Stimulated activated CD8-positive, alpha-beta memory T cell treated with anti-CD3 and anti-CD28 coated beads, Interleukin-4, amount 100 ng/mL, for 4 hours (primary cell): ENCODE measurements at places on chromosomes 2 and 18.

DNA sequence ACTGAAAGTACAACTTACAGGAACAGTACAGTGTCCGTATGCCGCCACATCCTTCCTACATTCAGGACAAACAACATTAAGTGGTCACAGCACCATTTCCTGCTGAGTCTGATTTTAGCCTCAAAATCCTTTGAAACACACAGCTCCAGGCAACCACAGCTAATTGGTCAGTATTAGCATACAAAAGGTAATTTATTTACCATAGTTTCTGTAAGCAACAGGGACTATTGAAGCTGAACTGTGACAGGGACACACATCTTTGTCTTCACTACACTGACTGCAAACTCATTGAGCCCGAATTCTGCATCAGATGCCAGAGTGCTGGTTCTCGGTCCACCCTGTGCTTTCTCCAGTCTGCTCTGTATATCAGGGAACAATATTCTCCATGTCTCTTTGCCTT lies 151.8 kb downstream of the ST6GAL2 start:
- DNase-seq = no peak

DNA sequence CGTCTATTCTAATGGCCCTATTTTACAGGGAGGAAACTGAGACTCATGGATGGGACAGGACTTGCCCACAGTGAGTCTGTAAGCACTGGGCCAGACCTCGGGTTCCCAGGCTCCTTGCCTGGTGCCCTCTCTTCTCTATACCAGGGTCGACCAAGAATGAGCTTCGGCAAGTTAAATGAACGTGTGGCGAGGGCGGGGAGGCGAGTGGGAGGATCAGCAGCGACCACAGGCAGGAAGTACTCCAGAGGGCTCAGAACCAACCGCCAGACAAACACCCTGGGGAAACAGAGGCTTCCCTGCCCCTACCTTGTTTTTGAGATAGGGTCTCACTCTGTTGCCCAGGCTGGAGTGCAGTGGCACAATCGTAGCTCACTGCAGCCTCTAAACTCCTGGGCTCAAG lies 177.7 kb upstream of the SMAD2 start:
- DNase-seq = no peak

DNA sequence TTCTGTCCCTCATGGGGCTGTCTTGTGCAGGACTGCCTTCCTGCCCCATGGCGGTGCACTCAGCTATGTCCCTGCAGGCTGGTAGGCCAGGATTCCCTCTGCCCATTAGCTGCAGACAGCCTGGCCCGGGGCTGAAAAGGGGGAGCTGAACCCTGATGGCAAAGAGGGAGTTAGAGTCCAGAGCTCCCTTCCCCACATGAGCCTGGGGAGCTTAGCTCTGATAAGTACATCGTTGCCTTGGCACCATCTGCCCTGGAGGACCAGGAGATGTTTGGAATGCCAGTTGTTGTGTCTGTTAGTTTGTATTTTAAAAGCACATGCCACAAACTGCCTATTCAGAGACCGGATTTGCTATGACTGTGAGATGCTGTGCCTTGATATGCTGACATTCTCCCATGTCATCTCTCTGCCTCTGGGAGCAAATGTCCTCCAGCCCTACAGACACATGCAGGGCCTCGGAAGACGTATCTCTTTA lies 65.1 kb upstream of the AFF3 start:
- DNase-seq = no peak

- DNase-seq = no peak
Measured at GRCh38 chr2:28193630-28194403, 198.8 kb upstream of the FOSL2 start.

DNA sequence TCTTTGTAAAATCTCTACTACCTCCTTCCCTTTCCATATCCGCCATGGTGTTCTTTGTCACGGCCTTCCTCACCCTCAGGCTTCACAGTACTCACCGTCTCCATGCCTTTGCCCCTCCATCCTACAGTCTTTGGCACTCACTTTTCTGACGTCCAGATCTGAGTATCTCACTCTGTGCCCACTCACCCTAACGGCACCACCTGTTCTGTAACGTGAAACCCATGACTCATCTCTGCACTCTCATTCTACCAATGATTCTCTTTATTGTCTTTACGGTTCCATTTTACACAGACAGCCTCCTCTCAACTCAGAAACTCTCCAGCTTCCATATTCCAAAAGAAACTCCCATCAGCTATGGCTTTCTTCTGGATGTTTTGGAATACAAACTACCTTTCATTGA lies 56.7 kb downstream of the NETO1 start:
- DNase-seq = no peak

DNA sequence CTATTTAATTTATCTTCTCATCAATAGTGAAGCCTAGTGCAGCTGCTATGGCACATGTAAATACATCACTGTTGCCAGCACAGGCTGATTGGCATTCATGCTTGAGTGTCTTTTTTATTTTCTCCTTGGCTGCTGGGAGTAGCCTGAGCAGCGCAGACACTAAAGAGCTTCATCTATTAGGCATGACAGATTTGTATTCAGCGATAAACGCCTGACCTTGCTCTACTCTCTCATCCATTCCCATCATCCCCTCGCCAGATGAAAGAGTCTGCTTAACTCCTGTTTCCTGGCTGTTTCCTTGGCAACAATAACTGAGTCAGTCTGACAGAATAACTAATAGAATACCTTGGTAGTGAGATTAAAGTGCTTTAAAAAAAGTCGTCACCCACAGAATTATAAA lies 753.6 kb downstream of the DCC start:
- no peak for DNase-seq

DNA sequence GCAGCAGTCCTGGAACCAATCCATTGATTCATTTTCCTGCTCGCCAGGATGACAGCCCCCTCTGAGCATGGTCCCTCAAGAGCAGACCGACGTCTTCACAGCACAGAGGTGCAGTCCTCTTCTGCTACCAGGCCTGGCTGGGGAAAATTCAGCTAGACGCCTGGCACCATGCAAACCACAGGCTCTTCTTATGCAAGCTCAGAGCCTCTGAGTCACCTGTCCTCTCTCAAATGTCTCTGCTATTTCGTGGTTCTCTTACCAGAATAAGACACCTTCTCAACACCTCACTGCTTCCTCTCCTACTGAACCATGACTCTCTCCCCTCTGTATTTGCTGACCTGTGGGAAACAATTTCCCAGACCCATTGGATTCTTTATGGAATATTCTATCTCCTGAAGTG lies 79.8 kb upstream of the CYRIA start:
- DNase-seq = no peak

GRCh38 chr18:785242-785641 lies 26.8 kb downstream of the YES1 start:
- DNase-seq = no peak

GRCh38 chr18:47978603-47979002 lies 48.1 kb upstream of the SMAD2 start:
- DNase-seq = no peak

GRCh38 chr2:146544701-146545100 lies 1300.1 kb upstream of the ACVR2A start:
- DNase-seq = no peak

DNA sequence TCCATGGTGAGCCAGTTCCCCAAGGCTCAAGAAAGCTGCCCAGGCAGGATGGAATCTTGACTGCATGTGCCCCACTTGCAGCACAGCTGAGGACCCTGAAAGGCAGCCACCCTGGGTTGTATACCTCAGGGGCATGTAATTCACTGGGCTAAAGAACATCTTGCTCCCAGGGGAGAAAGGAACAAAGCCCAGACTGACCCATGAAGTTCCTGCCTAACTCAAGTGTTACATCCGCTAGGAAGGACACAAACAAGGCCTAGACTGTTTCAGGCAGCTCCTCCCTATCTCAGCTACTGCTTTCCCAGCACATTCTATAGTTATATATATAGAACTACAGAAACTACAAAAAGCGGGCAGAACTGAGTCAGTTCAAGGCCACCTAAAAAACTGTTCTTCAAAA lies 69.0 kb downstream of the RBM43 start:
- DNase-seq = no peak

- no peak for DNase-seq
Measured at GRCh38 chr18:49778826-49779465, 34.4 kb downstream of the ACAA2 start.

GRCh38 chr2:187310701-187311100 lies 137.4 kb downstream of the CALCRL start:
- no peak for DNase-seq

DNA sequence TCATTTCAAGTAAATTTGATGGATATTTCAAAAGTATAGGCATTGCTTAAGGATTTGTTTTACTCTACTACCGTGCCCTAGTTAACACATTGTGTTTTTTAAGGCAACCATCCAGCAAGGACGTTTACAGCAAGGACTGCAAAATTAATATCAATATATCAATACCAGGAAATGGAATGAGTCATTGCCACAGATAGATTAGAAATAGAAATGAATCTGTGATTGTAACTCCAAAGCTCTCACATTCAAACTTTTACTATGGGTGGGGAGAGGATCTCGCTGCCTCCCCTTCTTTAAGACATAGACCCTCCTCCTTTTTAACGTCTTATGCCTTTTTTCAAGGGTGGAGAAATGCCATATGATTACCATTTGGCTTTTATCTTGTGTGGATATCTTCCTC lies 3.8 kb downstream of the CD28 start:
- no peak for DNase-seq

- DNase-seq = no peak
Measured at GRCh38 chr18:23453680-23454058, 582 bp downstream of the RIOK3 start.

DNA sequence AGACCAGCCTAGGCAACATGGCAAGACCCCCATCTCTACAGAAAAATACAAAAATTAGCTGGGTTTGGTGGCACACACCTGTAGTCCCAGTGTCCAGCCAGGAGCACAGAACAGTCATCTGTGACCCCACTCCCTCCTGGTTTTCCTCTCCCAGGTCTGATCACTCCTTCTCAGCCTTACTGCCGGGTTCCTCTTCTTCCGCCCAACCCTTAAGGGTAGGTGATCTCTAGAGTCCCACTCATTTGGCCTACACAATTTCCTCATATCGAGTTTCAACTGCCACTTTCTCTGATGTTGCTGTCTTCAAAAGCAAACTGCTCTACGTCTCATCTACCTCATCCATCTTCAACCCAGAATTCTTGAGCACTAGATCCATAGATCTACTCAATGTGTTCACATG lies 13.4 kb upstream of the MAT2A start:
- DNase-seq = no peak

DNA sequence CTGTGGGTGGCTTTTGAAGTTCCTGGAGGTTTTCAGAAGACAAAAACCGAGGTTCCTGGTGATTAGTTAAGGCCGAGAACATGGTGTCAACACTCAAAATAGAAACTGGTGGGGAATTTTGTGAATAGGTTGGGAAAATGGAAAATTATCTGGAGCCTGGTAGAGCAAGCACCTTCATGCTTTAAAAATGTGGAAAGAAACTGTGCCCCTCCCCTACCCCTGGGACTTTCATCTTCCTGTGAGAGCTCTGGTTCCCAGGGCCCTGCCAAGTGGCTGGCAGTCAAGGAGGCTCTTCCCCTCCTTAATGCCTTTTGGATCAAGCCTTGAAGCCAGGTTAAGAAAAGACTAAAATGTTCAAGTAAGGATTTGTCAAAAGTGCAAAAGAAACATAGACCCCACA lies 1.9 kb upstream of the CRACDL start:
- DNase-seq = no peak

- DNase-seq = no peak
Measured at GRCh38 chr2:111897630-111897923, 830 bp upstream of the MERTK start.

- DNase-seq = no peak
Measured at GRCh38 chr18:10690366-10690765, 164.5 kb downstream of the NAPG start.

DNA sequence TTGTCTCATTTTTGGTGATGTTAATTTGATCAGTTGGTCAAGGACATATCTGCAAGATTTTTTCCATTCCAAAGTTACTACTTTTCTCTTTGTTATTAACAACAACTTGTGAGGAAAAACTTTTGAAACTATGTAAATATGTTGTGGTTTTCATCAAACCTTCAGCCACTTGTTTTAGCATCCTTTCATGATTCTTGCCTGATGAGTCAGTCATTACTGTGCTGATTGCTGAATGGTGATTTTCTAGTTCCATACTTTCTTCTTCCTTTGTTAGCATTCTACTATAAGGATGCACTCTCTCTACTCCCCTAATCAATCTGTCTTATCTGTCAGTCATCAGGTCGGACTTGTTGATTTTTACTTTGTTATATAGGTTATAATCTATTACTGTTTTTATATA lies 10.9 kb downstream of the TMEM87B start:
- no peak for DNase-seq

- no peak for DNase-seq
Measured at GRCh38 chr18:49064889-49065288, 114.1 kb upstream of the SMAD7 start.

GRCh38 chr2:69231612-69232277 lies 155.3 kb downstream of the GFPT1 start:
- no peak for DNase-seq

- no peak for DNase-seq
Measured at GRCh38 chr2:37871456-37872191, 53.5 kb upstream of the RMDN2 start.

DNA sequence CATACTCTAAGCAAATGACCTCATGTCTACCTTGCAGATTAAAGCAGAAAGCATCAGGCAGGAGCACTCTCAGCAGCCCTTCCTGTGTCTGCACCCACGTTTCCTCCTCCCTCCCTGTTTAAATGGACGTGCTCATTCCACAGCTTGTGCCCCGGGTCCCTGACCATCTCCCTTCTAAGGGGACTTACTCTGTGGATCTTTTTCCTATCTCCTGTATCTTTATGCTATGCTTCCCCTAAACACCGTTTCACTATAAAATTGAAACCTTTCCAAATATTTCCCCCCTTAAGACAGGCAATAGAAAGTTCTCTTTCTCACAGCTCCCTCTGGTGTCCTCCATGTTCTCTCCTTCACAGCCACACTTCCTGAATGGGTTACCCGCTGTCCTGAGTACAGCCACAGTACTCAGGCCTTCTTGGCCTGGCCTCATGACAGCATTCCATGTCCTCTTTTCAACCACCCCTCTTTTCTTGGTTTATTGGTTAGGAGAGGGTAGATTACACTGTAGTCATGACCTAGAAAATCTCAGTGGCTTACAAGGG lies 41.1 kb downstream of the TMEM185B start:
- no peak for DNase-seq

DNA sequence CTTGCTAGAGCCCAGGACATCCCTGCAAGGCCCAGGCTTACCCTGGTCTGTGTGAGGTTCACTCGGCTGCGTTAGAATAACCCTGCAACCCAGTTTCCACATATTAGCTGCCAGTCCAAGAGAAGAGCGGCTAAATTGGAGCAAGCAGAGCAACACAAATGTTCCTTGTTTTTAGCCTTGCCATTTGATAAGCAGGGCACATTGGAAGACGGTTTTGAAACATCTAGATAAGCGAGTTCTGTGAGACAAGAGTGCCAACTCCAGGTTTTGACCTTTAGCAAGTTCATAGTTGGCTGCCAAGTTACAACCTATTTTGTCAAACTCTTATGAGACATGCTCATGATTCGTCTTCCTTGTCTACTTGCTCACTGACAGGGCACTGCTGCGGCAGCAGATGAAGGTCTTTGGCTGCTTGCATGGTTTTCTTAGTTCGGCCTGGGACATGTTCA lies 23.5 kb downstream of the DPP4 start:
- no peak for DNase-seq

- no peak for DNase-seq
Measured at GRCh38 chr2:55173438-55174054, 58.5 kb downstream of the CLHC1 start.
